Midbrain (tissue), 1 donor: ENCODE measurements at places on chromosomes 11 and 22.

- no peak for DNase-seq
Observed at GRCh38 chr11:64097468-64098317, 62.0 kb downstream of the FLRT1 start.

DNA sequence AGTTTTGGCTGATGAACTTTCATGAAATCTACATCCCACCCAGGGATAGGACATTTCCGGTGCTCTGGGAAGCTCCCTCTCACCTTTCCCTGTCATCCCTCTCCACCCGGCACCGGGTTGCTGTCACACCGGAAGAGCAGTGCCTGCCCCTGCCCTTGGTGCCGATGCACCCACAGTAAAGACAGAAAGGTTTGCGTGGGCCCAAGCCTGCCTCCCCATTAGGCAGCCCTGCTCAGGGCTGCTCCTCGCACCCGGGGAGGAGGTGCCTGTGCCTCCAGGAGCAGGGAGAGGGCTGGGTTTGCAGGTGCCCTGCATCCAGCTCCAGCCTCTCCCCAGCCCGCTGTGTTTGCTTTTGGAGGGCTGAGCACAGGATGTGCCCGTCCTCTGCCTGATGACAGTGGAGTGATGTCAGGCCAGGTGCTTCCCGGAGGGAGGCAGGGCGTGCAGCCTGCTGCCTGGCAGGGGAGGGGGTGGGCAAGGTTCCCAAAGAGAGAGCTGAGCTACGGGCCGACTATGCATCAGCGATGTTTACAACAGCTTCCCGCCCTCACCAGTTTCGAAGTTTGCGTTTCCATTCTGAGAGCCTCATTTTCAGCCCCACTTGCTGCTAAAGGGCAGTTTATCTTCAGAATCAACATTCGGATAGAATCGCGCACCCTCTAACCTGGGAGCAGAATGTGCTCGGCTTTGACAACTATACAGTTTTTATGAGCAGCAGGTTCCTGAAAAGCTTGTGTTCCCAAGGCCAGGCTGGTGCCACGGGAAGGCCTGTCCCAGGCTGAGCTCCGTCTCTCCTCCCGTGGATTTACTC, 83.2 kb upstream of the CLDN5 start:
- no peak for DNase-seq

GRCh38 chr11:113446938-113447337, 28.3 kb downstream of the DRD2 start:
- no peak for DNase-seq

DNA sequence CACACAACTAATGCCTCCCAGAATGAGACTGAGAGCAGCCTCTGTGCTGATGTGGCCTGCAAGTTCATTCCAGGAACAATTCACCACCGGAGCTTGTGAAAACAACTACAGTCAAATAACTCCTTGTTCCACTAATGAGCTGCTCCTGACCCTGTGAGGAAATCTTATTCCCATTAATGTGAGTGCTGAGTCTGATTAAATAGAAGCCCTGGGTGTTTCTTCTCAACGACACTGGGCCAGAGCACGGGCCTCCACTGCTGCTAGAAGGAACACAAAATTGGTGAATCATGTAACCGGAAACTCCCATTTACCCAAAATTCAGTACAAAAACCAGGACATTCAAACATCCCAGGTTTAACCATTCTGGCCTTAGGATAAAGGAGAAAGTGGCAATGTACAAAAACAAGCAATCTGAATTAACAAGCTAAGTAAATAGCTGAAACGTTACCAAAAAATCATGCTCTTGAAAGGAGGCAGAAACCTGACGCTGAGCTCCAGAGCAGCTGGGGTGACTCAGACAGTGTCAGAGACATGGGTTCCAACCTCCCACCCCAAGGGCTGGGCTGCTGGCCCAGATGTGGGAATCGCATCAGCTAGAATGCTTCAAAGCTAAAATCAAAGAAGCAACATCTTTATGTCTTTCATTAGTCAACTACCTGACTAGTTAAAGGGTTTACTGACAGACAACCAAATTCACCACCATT, 26.7 kb downstream of the SERGEF start:
- DNase-seq = no peak

DNA sequence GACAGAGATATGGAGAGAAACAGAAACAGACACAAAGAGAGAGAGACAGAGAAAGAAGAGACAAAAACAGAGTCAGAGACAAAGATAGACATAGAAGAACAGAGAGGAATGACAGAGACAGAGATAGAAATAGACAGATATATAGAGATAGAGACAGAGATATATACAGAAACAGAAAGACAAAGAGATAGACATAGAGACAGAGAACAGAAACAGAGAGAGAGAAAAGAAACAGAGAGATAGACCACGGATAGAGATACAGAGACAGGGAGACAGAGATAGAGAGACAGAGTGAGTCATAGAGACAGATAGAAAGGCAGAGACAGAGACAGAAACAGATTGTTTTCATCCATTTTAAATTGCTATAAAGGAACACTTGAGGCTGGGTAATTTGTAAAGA, 12.3 kb upstream of the MPEG1 start:
- no peak for DNase-seq

DNA sequence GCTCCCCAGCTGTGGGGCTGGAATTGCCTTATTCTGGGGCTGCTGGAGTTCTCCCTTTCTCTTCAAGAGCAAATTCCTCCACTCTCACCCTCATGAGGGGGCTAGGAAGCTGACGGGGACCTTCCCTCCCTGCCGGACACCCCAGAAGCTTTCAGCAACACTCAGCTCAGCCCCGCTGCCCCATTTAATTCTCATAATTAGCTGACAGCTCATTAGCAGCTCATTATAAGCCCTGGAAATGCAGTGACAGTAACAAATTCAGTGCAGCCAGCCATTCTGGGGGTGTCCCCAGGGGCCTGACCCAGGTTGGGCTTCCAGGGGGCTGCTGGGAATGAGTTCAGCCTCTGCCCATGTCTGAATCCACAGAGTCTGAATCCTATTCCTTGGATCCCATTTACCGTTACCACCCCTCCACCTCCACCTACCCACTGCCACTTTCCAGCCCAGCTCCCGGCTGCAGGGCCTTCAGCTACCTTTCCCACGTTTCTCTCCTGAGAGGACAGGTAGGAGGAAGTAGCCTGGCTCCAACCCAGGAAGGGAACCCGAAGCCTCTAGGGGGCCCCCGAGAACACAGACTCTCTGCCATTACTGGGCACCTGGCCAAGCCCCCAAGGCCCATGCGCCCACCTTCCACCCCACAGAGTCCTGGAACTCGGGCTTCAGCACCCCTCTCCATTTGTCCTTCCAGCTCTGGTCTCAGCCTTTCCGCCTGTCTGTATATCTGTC, 101.7 kb upstream of the LMO1 start:
- no peak for DNase-seq

GRCh38 chr11:2945031-2945756, 16.0 kb upstream of the PHLDA2 start:
- peak; percentile 88 for DNase-seq

GRCh38 chr11:133892584-133893380, 47.5 kb upstream of the SPATA19 start:
- DNase-seq = no peak

GRCh38 chr22:45608763-45609180, 62.9 kb upstream of the ATXN10 start:
- DNase-seq = no peak

- DNase-seq = no peak
Observed at GRCh38 chr22:48204296-48204695, 1441.8 kb downstream of the TBC1D22A start.

DNA sequence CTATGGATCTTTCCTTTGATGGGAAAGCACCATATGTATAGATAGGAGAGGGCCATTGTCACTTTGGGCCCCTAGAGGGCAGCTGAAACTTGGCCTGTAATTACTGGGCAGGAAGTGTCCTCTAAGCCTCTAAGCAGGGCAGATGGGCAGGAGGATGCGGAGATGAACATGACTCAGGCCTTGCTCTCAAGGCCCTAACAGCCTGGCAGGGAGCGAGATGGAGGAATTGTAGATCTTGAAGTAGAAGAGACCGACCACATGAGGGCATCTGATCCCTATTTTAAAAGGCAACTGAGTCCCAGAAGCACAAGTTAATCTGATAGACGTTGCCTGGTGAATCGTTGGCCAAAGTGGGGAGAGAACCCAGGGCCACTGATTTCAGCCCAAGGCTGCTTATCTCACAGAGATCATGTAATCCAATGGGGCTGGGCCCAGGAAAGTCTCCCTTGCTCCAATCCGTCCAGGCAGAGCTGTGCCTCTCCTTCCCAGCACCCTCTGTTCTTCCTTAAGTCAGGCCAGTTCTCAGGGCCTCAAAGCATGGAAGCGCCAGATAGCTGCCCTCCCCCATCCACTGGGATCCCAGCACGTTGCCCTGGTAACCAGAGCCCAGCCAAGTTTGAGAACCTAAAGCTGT, 2.5 kb upstream of the SEPTIN3 start:
- DNase-seq = peak; percentile 64

DNA sequence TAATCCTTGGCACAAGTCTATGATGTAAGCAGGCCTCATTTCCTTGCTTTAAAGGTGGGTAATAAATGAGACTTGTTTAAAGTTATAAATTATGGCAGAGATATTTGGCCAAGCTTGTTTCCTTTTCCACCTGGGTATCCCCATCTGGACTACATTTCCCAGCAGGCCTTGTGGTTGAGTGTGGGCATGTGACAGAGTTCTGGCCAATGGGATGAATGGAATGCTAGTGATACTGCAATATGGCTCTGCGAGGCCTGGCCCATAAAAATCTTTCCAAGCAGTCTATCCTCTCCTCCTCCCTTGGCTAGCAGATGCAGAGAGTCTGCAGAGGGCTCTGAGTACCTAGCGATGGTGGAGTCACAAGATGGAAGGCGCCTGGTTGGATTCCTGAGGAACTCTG, 102.5 kb downstream of the TIMP3 start:
- DNase-seq = peak; percentile 49

GRCh38 chr22:40480996-40481395, 110.6 kb downstream of the SGSM3 start:
- no peak for DNase-seq

- no peak for DNase-seq
Observed at GRCh38 chr11:46489656-46490560, 98.3 kb upstream of the CHRM4 start.

DNA sequence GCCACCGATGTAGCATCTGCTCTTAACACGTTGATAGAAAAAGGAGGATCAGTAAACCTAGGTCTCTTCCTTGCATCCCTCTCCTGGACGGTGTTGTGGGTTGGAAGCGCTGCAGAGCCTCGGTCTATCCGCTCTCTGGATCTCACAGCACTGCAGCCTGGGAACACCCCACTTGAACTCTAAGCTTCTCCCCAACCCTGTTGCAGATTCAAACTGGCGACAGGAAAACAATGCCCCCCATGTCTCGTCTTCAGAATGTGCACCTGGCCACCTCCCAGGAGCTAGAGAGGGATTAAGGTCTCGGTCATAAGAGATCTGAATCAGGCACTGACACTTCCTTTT, 454 bp downstream of the TMEM218 start:
- DNase-seq = no peak

DNA sequence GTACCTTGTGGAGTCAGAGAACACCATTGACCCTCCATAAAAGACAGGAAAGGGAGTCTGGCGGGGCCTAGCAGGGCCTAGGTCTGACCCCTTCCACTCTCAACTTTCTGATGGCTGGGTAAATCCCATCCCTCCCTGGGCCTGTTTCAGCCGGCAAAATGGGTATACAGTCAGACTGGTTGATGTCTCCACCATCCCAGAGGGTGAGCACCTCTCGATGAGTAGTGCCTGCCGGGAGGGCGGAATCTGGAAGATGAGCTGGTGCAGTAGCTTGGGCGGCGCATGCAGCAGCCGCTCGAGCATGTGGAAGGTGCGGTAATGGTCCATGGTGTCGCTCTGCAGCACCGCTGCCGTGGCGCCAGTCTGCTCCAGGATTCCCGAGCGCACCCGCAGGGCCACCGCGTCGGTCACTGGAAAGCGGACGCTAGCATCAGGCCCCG, 528 bp downstream of the FIBP start:
- DNase-seq = no peak

DNA sequence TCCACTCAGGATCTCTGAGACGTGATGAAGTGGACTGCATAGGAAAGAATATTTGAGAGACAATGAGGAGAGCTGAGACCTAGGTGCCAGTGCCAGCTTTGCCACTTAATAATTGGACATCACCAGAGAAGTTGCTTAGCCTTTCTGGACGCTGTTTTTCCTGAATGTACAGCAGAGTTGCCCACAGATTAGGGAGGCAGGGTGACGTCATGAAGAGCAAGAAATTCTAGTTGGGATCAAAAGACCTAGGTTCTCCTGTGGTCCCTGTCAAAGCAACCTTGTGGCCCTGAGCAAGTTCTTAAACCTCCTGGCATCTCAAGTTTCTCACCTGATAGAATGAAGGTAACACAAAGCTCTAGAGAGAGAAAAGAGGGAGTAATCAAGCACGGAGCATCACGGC, 174.6 kb upstream of the TENM4 start:
- no peak for DNase-seq

GRCh38 chr11:96227244-96227643, 115.8 kb downstream of the MAML2 start:
- no peak for DNase-seq

DNA sequence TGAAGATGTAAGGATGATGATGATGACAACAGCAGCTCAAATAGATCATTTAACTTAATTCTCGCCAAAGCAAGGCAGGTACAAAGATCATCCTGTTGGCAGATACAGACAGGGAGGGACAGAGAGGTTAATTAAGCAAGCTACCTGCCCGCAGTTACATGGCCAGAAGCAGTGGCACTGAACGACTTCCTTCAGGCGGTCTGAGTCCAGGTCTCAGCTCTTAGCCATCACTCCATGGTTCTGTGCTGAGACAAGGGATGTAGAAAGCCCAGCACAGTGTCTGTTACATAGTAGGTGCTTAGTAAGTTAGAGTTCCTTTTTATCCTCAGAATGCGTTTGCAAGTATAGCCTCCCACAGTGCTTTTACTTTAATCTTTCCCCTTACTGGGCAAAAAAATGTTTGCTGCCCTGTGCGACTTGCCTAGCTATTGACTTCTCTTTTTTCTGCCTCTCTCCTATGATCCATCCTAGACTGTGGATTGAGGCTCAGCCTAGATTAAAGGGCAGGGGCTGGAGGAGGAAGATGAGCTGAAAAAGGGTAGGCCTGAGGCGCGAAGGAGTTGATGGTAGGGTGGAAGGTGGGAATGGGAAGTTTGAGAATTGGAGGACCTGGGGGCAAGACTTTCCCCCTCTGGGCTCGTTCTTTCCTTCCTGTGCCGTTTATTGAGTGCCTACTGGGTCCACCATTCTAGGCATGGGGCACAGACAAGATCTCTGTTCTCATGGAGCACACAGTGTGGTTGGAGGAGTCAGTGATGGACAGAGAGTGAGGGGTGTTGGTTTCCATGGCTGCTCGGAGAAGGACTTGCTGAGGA, 108.2 kb upstream of the OR4B1 start:
- no peak for DNase-seq

DNA sequence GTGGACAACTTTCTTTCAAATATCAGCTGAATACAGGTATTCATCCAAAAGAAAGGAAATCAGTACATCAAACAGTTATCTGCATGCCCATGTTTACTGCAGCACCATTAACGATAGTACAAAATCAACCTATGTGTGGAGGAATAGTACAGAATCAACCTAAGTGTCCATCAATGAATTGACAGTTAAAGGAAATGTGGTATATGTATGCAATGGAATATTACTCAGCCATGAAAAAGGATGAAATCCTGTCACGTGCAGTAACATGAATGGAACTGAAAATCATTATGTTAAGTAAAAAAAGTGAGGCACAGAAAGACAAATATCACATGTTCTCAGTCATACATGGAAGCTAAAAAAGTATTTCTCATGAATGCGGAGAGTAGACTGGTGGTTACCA, 132.3 kb downstream of the MED15 start:
- no peak for DNase-seq
